ENCODE measurements at places on chromosomes 13 and 19.

DNA sequence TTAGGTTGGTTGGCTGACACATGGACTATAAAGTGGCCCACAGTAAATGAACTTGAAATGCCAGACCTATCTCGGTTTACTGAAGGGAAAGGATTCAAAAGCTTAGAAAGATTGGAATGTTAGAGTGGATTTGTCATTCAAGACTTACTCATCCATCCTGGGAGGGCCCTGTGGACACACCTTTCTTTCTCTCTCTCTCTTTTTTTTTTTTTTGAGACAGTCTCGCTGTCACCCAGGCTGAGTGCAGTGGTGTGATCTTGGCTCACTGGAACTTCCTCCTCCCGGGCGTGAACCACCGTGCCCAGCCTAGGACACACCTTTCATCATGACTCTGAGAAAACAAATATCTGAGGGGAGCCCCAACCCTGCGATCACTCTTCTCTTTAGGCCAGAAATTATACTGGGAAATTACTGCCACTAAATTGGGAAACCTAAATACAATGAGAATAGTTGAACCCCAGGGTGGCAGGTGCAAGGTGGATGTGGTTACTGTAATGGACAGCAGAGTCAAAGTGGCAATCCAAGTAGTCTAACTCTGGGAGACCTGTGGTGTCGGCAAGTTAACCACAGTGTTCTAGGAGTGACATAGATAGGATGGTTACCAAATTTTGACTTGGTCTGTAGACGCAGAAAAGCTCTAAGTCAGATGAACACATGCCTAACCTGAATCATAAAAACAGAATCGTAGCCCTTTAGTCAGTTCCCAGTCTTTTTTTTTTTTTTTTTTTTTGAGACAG lies 47.1 kb upstream of the ZMYM5 start:
- no peak for DNase-seq

GRCh38 chr13:73742982-73743381 lies 391.2 kb downstream of the KLF12 start:
- DNase-seq, result no peak

GRCh38 chr13:38641164-38641948 lies 45.5 kb upstream of the FREM2 start:
- no peak for DNase-seq

DNA sequence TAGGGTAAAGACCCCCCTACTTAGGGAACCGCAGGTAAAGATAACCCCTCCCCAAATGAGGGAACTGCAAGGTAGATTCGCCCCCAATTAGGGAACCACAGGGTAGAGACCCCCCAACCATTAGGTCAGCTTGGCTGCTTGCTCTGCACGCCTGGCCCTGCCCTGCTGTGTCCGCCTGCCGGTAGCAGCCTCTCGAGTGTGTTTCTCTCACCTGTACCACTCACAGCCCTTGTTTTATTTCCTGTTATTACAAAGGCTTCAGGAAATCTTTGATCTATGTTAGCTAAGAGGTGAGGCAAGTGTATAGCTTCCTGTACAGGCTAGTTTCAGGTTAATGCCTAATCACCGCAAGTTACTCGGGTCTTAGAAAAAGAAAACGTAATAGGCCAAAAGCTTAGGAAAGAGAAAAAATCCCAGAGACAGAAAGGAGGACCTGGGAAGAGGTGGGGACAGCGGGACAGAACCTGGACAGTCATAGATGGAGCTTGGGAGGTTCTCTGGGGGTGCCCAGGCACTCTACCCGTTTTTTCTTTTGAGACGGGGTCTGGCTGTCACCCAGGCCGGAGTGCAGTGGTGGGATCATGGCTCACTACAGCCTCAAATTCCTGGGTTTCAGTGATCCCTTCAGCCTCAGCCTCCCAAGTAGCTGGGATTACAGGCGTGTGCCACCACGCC lies 23.1 kb upstream of the EIF3G start:
- no peak for DNase-seq

DNA sequence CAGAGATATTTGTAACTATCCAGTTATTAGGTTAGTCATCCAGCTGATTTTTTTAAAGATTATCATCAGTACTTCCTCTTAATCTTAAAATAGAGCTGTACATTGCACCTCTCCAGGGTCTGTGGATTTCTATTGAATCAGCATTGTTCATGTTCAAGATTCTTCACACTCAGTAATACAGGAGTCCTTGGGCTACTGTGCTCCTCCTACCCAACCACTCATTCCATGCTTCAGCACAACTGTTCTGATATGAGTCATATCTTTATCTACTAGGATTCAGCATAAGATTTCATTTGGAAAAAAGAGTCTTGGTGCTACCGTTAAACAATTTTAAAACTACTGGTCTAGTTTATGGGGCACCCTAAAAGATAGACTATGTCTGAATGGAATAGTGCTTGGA lies 357.8 kb downstream of the DCT start:
- DNase-seq, result no peak

DNA sequence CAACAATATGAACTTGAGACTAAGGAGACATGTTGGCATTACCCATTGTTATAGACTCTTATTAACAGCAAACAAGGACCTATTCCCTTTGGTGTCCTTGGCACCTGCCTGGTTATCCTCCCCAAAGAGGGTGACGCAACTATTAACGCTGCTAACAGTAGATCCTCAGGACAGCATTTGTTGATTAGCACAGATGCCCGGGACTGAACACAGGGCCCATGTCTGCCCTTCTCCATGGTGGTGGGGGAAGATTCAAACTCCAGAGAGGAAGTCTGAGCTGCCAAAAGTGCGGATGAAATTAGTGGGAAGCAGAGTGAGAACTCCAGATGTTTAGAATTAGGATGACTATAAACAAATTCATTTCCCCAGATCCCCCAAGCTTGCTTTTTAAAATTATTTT lies 101.2 kb upstream of the RAP2A start:
- no peak for DNase-seq

DNA sequence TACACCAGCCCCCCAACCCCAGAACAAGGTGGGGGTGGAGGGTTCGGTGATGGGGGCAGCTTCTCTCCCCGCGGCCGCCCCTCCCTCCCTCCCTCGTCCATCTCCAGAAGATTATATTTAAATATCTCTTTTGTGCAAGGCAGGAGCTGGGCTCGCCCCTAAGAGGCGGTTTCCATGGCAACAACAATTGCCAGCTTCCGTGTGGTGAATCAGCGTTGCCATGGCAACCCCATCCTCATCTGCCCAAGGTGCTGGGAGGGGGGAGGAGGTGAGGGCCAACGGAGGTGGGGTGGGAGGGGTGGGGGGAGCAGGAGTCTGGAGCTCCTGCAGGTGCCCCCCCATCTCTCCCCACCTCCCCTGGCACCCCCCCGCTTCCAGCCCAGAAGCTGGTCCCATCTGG lies 46.4 kb downstream of the CELF5 start:
- peak; percentile 22 for DNase-seq

- DNase-seq, result no peak
Measured at GRCh38 chr13:75071395-75071794, 410.6 kb downstream of the TBC1D4 start.

DNA sequence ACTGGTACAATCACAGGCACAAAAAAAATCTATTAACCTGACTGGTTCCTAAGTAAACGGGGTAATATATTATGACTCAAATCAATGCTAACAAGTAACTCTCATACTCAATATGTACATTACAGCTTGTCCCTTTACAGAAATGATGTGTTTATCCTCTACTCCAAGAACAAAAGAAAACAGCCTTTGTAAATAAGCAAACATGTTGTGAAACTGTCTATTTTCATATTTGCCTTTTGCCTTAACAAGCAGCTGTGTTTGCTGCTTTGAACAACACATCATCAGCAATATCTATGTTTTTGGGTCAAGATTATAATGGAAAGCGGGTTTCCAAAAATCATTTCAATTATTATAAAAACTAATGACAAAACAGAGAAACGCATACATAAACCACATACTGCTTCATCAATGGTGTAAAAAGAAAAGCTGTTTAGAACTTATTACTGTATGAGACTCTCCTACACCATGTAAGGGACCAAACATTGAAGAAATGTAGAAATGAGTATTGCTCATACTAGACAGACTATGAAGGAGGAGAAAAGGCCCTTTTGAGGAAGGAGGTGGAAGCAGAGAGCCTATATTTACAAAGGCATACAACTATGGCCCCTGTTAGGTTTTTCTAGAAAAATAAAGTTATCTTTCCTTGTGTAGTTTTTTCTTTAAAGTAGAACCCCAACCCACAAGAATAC lies 14.8 kb downstream of the TBC1D4 start:
- no peak for DNase-seq

DNA sequence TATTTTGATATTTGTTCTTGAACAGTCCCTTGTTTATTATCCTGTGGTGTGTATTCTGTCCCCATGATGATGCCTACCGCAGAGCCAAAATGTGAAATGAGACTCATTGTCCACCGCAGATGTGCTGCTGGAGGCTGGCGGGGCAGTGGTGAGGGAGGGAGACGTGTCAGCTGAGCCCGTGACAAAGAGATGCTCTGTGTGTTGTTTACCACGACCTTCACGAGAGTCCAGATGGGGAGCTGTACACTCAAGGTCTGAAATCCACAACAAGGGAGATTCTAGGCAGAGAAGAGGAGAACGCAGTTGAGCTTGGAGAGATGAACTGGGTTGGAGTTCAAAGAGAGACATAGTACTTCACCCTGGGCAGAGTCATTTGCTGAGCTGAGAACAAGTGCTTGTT lies 20.8 kb upstream of the AMER2 start:
- DNase-seq, result no peak

- DNase-seq, result no peak
Measured at GRCh38 chr13:28653111-28653510, 5.8 kb upstream of the POMP start.

DNA sequence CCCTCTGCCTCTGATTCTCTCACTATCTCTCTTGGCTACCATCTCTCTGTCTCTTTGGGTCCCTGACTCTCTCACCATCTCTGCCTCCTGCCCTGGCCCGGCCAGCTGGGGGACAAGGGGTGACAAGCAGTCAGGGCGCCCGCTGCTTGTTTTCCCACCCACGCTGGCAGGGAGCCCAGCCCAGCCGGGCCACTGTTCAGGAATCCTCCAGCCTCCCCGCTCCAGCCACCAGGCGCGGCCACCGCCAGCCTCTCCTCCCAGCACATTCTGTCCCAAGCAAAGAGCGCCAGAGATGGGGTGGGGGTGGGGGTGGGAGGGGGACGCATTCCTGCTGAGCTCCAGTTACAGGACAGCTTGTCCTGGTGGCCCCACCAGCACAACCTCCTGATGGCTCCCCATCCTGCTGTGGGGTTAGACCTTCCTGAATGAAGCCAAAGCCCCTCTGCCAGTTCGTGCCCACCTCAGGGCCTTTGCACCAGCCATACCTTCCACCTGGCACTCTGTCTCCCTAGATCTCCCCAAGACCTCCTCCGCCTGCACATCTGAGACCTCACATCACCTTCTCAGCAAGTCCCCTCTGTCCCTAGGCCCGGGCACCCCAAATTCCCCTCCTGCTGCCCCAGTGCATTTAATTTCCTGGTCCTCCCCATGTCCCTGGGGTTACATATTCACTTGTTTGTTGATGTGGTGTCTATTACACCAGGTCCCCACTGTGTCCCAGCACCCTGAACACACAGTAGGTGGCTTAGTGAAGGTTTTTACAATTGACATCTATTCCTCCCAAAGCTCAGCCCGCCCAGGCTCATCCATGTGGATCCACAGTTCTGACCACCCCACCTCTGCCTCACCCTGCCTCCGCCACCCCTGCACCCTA lies 12.5 kb downstream of the ARRDC2 start:
- DNase-seq, result peak; percentile 52

- DNase-seq, result no peak
Measured at GRCh38 chr13:28449826-28450773, 44.8 kb downstream of the FLT1 start.

DNA sequence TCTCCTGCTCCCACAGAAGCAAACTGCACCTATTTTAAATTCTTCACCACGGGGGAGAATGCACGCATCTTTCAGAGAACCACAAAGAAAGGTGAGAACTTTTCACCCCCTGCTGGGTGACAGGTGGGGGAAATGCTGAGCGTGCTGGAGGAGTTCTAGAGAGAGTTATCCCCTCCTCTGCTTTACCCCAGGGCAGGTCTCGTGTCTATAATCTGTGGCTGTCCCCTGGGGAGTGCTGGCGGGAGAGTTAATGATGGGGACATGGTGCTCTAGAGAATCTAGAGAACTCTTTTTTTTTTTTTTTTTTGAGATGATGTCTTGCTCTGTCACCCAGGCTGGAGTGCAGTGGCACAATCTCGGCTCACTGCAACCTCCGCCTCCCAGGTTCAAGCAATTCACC lies 6.8 kb downstream of the CACNG6 start:
- DNase-seq, result no peak

DNA sequence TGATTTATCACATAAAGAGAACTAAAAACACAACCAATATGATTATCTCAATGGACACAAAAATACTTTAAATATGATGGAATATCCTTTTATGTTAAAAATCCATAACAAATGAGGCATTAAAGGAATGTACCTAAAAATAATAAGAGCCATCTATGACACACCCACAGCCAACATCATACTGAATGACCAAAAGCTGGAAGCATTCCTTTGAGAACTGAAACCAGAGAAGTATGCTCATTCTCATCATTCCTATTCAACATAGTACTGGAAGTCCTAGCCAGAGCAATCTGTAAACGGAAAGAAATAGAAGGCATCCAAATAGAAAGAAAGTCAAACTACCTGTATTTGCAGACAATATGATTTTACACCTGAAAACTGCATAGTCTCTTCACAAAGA lies 671.0 kb downstream of the SLITRK1 start:
- no peak for DNase-seq

GRCh38 chr19:45473682-45474605 lies 6.1 kb downstream of the FOSB start:
- DNase-seq, result no peak

DNA sequence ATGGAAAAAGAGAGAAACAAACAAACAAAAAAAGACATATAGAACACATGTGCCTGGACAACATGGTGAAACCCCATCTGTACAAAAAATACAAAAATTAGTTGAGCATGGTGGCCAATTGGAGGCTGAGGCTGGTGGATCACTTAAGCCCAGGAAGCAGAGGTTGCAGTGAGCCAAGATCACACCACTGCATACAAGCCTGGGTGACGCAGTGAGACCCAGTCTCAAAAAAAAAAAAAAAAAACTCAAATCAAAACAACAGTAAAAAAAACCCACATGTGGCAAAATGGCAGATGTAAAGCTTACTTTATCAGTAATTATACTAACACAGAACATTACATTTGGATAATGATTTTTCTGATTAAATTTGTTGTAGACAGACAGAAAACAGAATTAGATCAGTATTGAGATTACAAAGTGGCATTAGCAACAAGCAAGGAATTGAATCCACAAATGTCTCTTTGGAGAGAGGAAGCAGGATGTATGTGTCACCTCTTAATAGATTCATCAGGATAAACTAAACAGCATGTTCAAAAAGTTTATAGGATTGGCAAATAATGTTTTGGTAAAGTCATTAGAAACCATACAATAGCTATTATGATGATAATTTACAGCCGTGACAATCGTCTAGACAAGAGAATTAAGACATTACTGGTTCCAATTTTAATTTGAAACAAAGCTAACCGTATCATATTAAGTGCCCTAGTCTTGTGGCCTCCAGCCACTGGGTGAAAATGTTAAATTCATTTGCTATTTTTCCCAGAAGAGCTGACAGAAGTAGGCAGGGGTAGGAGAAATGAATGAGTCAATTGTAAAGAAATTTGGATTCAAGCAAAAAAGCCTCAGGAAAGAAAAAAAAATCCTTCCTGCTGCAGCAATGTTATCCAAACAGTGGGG lies 206.0 kb downstream of the FGF14 start:
- DNase-seq, result no peak

- no peak for DNase-seq
Measured at GRCh38 chr19:1270854-1271527, 1.9 kb downstream of the CIRBP start.

- DNase-seq, result no peak
Measured at GRCh38 chr13:45194081-45194939, 6.5 kb downstream of the KCTD4 start.

Data from suppressor macrophage treated with lipopolysaccharide for 1 hour (primary cell).